ENCODE measurements at places on chromosomes 2 and 18.

GRCh38 chr2:875687-876615 lies 74.7 kb upstream of the SNTG2 start:
- DNase-seq: no peak

GRCh38 chr2:20225294-20226151 lies 593 bp upstream of the SDC1 start:
- peak; percentile 27 for DNase-seq

DNA sequence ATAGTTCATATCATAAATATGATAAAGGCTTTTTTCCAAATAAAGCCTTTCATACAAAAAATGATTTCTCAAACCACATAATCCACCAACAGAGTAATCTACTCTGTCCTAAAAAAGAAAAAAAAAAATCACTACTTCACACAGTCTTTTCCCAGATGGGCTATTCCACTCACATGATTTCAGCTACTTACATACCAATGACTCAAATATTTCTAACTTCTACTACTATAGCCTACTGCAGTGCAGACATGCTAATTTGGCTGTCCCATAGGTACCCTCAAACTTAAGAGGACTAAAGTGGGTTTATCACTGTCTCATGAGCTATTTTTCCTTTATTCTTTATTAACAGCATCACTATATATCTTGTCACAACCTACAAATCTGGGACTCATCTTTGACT lies 57.4 kb downstream of the SLC66A3 start:
- DNase-seq: no peak

DNA sequence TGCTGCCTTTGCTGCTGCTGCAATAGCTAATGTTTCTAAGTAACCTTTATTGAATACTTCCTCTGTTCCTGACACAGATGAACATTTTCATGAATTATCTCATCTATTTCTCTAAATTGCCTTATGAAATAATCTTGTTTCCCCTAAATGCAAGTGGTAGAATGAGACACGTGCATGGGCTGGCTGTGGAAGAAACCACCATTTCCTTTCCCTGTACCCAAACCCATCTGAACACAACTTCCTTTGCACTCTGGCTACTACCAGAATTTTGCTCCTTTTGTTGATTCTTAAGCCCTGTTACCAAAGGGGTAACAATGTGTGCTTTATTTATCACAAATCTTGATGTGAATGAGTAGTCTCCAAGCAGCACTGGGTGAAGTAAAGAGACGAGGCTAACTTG lies 29.2 kb downstream of the AKAIN1 start:
- DNase-seq: peak; percentile 0

DNA sequence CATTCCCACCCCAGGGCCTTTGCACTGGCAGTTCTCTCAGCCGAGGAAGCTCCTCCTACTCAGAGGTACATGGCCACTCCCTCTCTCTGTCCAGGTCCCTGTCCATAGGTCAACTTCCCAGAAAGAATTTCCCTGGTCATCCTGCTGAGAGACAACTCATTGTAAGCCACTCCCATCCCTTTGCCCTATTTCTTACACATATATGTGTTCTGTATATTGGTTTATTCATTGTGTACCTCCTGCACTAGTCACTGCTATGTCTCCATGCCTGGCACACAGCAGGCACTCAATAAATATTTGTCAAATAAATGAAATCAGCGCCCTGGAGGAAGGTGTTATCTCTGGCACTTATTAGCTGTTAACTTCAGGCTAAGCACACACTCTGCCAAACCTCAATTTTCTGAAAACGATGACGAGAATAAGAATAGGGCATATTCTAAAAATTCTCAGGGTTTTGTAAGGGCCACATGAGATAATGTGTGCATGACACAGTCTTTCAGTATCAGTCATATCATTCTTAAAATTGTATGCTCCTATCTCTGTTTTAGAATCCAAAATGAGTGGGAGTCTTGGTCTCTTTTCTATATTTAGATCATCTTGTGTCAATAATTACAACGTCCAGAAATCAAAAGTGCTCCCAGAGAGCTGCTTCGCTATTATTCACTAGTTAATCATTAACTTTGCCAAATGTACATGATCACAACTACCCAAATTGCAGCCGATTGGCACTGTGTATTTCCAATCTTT lies 198.0 kb downstream of the ALK start:
- DNase-seq: no peak

DNA sequence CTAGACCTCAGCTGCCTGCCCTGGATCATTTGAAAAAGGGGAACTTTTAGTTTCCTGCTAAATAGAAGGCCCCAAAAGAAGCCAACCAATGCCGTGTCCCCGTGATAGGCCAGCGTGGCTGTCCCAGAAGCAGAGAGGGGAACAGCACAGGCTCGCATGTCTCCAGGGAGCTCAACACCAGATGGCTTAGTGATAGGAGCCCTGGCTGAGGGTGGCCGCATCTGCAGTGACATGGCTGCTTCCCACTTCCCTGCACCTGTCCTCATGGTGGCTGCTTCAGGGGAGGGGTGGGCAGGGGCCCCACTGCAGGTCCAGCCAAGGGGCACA lies 79.6 kb downstream of the MBP start:
- DNase-seq: peak; percentile 61

Measured in suppressor macrophage treated with lipopolysaccharide for 4 hours (primary cell).